Motor neuron (in vitro differentiated cells): ENCODE measurements at places on chromosomes 11 and 22.

- peak; percentile 70 for ATAC-seq
Observed at GRCh38 chr11:48161951-48162884, 54.4 kb upstream of the OR4B1 start.

DNA sequence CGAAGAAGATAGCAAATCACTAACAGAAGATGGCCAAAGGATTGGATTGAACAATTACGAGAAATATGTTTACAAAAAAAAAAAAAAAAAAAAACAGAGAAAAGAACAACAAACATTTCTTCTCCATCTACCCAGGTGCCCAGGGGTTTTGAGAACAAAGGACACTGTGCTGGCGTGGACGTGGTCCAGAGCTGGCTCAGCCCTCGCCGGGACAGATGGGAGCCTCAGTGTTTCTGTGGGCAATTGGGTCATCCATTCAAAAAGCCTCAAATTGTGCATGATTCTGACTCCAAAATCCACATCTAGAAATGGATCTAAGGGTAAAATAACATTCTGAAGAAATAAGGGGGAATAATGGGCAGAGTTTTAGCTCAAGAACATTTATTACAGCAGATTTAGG is 63.1 kb downstream of the DHCR7 start:
- no peak for ATAC-seq

DNA sequence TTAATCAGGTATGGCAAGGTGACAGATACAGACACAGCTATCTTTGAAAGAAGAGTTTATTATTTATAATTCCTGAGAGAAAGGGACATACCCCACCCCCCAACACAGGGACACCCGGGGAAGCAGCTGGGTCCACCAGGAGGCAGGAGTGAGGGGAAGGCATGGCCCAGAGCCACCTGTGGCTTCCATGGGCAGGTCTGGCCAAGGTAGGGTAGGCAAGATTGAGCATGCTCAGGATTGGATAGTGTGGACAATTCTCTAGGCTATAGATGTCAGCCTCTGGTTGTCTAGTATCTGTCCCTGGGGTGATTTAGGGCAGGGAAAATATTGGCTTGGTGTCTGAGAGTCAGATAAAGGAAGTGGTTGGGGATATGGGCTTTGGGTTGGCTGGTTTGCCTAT is 27.5 kb upstream of the SMIM35 start:
- ATAC-seq: no peak

DNA sequence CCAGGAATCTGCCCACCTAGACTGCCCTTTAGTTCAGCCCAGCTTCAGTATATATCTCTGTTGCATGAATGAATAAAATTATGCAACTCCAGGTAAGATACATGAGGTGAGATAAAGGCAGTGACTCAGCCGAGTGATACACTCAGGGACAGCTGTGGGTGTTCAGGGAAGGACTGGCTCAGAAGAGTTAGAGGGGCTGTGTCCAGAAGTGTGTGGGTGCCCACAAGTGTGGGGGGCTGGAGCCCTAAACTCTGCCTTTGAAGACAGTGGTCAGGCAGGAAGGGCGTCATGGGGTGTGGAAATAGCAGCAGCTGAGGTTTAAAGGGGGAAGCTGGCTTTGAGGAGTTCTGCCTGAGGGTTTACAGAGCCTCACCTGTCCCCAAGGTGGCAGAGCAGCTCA is 8.3 kb downstream of the FTH1 start:
- ATAC-seq: no peak

DNA sequence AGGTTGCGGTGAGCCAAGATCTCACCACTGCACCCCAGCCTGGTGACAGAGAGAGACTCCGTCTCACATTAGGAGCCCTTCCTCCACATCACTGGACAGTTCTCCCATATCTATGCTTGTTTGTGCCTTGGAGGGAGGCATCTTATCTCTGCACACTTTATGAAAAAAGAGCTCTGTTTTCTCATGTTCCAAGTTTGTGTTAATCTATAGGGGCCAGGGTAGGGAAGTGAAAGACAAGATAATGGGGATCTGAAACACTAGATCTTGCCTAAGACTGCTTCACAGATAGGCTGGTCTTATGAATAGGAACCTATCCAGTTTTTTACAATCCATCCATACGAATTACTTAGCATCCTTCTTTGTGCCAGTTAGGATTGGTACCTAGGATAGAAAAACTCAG is 17.1 kb downstream of the OR6Q1 start:
- no peak for ATAC-seq

GRCh38 chr11:12288212-12288930 is 89.0 kb upstream of the PARVA start:
- peak; percentile 60 for ATAC-seq

DNA sequence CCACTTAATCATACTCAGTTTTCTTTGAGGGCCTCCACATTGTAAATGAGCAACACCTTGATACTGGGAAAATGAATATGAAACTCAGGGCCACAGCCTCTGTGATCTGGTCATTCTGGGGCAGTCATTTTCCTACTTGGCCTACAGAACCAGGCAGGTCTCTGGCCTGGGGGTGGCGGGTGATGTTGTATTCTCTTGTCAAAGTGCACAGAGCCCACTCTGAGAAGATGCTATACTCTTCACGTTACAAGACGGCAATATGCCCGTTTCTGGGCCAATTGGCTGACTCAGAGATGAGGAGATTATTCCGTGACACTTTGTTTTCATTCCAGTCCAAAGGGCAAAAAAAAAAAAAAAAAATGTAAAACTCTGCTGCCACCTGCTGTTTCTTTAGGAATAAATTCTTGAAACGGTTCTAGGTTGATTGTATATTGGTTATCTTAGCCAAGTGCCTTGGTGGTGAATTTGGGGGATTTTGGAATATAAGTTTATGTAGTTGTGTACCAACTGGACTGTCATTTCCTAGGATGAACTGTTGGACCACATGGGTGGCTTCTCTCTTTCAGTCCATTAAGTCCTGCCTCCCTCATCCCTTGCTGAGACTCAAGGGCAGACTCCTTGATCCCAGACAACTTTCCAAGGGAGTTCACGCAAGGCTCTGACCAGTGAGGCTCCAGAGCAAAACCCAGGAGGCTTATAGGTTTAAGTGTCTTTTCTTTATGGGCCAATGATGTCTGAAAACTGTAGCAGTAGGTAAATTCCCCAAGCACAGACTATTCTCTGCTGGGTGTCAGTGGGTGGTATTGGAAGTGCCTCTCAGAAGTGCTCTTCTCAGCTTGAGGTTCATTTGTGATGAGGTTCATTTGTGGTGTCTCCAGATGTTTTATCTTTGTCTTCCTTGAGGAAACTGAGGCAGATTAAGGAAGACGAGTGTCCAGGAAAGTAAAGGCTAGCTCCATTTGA is 18.2 kb downstream of the ADM start:
- ATAC-seq: peak; percentile 71

GRCh38 chr22:19204640-19205039 is 26.1 kb upstream of the SLC25A1 start:
- no peak for ATAC-seq

- no peak for ATAC-seq
Observed at GRCh38 chr22:46854125-46854870, 91.8 kb downstream of the TBC1D22A start.

DNA sequence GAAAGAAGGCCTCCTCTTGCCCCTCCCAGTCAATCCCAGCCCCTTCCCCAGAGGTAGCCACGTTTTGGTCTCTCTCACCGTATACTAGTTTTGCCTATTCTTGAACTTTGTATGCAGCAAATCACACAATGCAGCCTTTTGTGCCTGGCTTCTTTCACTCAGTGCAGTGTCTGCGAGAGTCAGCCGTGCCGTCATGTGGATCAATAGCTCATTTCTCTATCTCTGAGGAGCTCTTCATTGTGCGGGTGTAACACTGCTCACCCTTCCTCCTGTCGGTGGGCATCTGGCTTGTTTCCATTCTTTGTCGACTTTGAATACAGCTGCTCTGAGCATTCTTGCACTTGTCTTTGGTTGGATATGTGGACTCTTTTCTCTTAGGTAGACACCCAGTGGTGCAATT is 146.5 kb downstream of the CACNA1I start:
- peak; percentile 73 for ATAC-seq

DNA sequence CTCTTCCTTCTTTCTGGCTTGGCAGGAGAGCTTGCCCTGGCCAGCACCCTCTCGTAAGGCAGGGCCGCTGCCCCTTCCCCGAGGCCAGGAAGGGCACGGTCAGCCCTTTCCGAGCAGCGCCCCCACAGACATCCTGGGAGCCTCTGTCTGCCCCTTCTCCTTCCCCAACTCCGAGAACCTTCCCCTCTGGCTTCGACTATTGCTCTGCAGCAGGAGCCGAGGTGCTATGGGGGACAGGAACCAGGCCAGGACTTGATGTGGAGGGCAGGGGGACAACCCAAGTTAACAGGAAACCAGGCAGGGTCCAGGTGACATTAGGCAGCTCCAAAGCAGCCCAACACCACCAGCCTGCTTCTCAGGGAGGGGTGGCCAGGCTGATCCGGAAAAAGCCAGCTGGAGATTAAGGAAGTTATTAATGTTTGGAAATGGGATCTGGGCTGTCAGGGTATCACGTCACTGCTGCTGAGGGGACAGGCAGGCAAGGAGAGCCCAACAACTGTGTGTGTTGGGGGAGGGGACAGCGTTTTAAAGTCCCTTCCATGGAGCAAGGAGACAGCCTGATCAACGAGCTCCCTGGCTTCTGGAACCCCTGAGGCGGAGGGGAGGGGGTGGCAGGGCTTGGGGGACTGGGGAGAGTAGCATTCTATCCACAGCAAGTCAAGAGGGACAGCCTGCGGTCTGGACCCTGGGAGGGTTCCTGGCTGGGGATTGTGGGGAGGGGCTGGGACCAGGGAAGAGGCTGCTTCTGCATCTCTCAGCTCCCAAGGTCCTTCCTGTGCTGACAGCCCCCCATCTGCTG is 27.3 kb downstream of the SYT7 start:
- peak; percentile 4 for ATAC-seq

- no peak for ATAC-seq
Observed at GRCh38 chr22:40741116-40741515, 61.8 kb downstream of the MCHR1 start.

- no peak for ATAC-seq
Observed at GRCh38 chr11:48019595-48019994, 39.2 kb downstream of the PTPRJ start.

GRCh38 chr22:43931771-43932170 is 8.2 kb downstream of the PNPLA3 start:
- no peak for ATAC-seq

DNA sequence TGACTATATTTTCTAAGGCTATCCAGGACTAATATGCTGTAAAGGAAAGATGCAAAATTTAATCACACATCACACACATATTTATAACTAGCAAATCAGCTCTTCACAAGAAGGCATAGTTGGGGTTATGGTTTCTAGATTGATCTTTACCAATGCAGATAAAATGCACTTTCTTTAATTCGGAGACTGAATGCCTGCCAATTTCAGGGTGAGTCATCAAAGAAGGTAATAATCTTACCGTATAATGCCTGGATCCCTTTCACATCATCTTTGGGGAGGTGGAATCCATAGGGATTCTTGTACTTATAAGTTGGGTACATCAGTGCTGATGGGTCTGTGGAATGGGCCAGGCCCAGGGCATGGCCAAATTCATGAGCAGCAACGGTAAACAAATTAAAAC is 16.4 kb downstream of the MMP20 start:
- ATAC-seq: no peak

DNA sequence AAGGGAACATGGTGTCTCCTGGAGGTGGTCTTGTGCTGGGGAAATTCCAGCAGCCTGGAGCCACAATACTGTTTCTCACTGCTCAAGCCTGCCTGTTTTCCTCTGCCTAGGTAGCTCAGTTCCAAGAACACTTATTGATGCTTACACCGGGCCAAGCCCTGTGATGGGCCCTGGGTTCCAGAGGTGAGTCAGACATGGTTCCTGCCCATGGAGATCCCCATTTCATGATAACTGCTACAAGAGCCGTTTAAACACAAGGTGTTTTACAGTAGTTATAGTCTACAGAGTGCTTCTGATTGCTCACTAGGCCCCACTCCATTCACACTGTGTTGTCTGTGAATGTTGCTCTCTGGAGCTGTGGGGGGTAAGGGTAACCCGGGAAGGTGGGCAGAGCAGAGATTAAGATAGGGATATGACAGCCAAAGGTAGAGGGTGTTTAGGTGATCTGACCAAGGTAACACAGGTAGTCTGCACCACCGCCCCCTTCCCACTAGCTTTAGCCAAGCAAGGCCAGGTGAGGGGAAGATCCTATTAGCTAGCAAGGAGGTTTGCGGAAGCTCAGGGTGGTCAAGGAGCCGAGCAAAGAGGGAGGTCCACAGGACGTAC is 696 bp upstream of the MICAL2 start:
- ATAC-seq: no peak

- no peak for ATAC-seq
Observed at GRCh38 chr11:124839128-124839971, 25.9 kb upstream of the ROBO3 start.

- ATAC-seq: peak; percentile 74
Observed at GRCh38 chr11:69088676-69089146, 40.0 kb downstream of the TPCN2 start.

DNA sequence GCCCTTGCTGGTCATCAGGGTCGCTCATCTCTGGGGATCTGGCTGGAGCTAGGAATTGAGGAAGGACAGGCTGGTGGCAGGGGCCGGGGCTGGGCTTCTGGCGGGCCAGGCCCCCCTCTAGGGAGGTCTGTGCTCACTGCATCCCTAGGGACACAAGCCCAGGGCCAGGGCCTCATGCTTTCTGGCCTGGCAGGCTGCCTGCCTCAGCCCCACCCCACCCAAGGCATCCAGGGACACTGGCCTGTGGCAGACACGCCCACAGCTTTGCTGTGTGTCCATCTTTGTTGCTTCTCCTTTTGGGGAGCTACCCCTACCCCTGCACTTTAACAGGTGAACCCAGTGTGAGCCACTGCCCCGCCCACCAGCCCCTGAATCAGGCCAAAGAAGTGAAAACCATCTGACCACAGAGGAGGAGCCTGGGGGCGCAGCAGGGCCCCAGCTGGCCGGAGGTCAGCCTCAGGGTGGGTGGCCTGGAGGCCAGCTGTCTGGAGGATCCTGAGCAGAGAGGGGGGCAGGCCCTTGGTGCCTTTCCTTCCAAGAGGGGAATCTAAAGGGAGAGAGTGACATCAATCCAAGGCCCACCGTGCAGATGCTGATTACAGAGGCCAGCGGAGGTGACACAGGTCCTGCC is 26.8 kb upstream of the CELSR1 start:
- ATAC-seq: peak; percentile 55
